ENCODE measurements at places on chromosomes 5 and 9.
A peak's percentile ranks its signal among the peaks of the same experiment; 100 is the strongest.

GRCh38 chr5:69136293-69136692 lies 30.7 kb upstream of the CCNB1 start:
- DNase-seq: peak; percentile 54

DNA sequence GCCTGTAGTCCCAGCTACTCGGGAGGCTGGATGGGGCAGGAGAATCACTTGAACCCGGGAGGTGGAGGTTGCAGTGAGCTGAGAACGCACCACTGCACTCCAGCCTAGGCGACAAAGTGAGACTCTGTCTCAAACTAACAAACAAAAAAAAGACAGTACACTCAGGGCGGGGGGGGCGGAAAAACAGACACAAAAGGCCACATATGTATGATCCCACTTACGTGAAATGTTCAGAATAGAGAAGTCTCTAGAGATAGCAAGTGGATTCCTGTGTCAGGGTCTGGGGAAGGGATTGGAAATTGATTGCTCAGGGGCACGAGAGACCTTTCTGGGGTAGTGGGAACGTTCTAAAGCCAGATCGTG lies 9.0 kb upstream of the LCN1 start:
- DNase-seq: no peak

GRCh38 chr5:150119421-150120061 lies 33.2 kb upstream of the CSF1R start:
- DNase-seq: no peak

DNA sequence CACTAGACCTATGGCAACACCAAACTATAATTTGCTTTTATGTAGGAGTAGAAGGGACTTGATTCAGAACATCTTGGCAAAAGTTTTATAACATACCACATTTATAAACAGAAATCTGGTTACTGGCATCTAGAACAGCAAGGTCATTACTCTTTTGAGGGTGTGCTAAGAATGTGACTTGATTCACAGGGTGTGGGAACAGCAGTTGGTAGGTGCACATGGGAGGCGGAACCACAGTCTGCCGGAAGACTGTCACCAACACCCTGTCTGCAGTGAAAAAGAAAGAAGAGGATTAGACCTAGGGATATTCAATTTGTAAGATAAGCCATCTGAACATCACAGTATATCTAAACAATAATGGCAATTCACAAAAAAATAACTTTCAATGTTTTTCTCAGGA lies 23.0 kb downstream of the ELP1 start:
- DNase-seq: no peak

DNA sequence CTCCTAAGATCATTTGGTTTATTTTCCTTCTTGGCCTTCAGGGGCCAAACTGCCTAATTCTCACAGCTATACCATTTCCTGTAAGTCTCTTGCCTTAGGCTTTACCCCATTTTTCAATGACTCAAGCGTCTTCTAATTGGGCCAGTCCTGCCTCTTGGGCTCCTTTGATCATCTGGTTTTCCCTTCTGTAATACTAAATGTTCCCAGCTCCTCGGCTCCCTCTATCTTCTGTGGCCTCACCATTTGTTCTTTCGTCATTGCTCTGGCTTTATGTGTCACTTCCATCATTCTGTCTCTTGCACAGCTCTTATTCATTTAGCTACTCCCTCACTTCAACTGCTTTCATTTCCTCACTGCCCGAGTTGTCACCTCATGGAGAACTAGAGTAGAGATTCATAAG lies 14.5 kb upstream of the SPINK7 start:
- no peak for DNase-seq

- DNase-seq: no peak
Observed at GRCh38 chr9:136467766-136468165, 15.1 kb downstream of the SEC16A start.

- DNase-seq: no peak
Observed at GRCh38 chr9:546797-547223, 294.7 kb upstream of the DMRT1 start.

DNA sequence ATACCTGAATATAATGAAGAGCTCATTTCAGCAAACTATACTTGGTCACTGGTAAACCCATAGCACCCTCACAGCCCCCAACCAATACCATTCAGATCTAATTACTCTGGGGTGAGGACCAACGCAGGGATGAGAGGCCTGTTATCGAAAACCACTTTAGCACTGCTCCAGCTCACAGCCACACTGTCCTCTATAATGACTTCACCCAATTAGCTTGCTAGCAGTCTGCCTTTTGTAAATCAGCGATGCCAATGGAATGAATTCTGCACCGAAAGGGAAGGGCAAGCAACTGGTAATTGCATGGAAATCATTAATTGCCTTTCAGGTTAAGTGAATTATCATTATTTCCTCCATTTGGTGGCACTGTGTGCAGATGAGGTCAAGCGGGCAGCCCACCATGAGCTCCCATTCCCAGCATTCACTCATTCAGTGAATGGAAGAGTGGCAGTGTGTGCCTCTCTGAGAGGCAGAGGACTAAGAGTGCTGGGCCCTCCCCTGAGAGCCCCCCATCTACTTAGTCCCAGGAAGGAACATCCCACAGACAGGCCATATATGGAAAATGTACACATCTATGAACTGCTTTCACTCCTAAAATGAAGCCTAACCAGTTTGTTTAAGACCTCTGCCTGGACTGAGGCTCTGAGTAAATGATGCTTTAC lies 262.1 kb downstream of the SPOCK1 start:
- no peak for DNase-seq

DNA sequence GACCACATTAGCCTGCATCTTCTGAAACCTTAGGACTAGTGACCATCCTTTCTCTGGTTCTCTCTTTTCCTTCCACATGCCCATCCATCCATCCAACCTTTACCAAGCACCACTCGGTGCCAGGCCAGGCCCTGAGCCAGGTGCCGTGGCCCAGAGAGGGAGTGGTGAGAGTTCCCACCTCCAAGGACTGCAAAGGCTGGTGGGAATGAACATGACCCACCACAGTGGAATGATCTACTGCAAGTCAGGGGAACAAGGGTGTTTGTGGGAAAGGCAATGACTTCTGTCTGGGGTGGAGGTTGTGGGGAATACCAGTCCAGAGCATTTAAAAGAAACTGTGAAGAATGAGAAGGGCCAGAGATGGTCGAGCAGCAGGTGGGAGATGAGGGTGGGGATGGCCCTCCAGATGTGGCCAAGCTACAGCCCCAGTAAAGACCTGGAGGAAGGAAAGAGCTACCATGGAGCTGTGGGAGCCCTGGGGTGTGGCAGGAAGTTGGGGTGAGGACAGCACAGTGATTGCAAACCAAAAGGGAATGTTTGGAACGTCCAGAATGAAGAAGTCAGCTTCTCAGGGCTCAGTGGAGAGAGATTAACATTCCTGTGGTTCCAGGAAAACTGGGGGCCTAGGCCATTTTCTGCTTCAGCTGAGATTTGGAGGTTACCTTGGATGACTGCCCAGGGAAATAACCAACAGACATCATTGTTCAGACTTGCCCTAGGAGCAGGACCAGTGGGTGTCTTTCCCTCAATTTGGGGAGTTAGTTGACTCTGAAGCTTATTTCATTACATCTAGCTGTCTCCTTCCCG lies 30.7 kb upstream of the CORO2A start:
- DNase-seq: no peak

GRCh38 chr9:18526685-18527084 lies 52.7 kb downstream of the ADAMTSL1 start:
- no peak for DNase-seq

- DNase-seq: no peak
Observed at GRCh38 chr5:174222891-174223290, 177.4 kb downstream of the NSG2 start.

DNA sequence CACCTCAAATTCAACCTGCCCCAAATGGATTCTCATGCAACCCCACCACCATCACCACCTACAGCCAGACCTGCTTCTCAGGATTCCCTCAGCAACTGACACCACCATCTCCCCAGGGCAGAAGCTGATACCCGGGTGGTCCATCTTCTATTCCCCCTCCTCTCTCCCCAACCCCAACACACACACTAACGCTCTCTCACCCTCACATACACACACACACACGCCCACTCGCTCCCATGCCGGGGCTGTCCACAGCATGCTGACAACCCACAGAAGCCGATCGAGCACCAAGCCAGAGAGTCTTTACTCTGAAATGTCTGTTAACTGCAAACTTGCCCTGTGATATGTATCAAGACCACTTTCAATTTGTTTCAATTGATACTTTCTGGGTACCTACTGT lies 28.4 kb downstream of the B4GALT1 start:
- DNase-seq: no peak

DNA sequence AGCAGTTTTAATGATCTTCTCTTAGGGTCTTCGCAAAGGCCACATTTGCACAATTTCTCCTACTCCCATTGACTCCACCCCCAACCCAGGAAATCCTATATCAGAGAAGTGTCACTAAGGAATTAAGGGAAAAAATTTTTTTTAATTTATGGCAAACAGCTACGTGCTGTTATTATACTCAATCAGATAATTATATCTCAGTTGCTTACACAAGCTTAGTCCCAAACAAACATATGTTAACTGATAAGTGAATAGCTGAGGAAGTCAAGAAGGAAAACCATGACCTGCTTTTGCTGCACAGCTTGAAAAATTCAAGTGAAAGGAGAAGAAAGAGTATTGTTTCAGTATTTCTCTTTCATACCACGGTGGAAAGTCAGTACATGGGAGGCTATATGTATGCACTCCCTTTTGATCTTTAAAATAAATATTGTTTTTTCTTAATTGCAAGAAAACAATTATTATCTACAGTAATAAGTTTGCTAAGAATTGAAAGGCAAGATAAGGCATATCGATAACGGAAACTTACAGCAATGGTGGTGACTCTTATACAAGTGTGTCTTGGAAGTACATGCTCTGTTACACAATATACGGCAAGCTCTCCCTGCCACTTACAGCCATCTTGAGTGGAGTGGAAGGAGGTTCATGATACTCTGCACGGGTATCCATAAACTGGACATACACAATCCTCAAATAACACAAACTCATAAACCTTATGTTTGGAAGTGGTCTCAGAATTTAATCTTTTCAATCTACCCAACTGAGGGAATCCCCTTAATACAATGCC lies 167.9 kb upstream of the FREM1 start:
- no peak for DNase-seq

DNA sequence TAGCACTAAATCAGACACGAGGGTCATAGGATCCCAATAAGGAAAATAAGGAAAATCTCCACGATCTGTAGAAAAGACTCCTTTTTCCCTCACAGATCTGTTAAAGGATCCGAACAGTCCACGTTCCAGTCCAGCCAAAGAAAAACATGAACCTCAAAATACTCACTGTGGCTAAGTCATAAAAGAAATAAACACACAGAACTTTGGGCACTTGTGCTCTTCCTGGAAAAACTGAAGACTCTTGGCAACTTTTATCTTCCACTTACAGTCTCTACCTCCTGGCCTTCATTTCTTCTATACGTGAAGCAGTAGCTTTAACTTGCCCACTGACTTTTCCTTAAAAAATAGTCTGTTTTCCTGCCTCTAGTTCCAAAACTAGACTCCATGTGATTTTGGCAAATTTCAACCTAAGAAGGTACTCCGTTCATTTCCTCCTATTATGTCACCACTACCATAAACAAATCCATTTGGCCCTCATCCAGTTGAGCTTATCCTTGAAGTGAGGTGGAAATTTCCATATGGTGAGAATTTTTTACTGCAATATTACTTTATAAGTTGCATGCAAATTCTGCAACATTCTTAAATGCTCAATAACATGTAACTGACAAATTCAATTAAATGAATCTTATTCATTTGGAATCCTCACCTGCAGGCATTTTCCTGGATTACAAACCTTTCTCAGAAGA lies 5.3 kb upstream of the LHFPL2 start:
- no peak for DNase-seq

- DNase-seq: no peak
Observed at GRCh38 chr9:98271479-98271878, 16.0 kb upstream of the TBC1D2 start.

DNA sequence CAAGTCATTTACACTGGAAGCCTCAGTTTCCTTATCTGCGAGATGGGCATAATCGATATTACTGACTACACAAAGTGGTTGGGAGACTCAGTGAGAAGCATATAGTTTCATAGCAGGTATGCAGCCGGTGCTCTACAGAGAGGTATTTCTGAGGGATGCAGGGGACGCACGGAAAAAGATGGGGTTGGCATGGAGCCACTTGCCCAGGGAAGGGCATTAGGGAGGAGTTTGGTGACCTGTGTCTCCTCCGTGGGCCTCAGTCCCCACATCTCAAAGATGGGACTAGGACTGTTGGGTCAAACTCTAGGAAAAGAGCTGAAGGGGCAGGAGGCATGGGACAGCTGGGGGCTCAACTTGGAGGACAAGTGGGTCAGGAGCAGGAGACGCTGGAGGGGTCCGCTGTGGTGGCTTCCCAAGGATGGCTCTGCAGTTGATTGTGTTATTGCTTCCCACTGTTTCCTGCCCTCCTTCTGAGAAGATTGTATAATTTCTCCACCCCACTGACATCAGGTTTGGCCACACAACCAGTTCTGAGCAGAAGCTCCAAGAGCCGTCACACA lies 158.6 kb upstream of the ALDH1B1 start:
- no peak for DNase-seq

- DNase-seq: no peak
Observed at GRCh38 chr5:115064380-115064779, 105.3 kb downstream of the TRIM36 start.

DNA sequence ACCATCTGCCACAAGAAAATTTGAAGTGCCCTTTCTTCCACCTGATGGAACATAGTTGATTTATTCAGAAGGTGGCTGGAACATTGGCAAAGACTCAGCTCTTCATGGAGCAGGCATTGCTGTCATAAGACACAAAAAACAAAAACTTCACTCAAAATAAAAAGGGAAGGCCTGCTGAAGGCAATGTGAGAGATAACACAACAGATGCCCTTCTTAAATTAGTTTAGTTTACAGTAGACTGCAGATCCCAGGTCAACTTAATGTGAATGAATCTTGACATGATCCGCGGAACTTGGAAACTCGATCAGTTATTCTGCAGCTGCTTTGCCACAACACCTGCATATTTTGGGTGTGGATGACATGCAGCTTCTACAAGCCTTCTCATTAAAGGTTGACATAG lies 159.8 kb upstream of the PLCXD3 start:
- no peak for DNase-seq

DNA sequence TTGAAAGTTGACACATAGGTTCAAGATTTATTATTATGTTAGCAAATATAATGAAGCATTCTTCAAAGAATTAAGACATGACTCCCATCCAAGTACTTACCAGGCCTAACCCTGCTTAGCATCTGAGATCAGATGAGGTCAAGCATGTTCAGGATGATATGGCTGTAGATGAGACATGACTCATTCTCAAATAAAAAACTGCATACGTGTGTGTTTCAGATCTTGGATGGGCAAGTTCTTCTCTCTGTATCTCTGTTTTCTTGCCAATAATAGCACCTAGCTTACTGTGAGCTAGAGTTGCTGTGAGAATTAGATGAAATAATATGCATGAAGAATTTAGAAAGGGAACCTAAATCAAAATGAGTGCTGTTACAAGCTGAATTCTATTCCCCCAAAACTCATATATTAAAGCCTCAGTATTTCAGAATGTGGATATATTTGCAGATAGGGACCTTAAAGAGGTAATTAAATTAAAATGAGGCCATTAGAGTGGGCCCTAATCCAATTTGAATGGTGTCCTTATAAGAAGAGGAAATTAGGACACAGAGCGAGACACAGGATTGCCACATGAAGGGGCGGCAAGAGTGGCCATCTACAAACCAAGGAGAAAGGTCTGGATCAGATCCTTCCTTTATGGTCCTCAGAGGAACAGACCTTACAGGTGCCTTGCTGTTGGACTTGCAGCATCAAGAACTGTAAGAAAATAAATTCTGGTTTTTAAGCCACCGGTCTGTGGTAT lies 146.2 kb downstream of the MARCHF11 start:
- DNase-seq: no peak

Data from GM20000 (cell line).